ENCODE measurements at places on chromosomes 12 and 14.

- no peak for DNase-seq
These were observed 4.7 kb downstream of the ACVRL1 start for GRCh38 chr12:51911788-51912711.

DNA sequence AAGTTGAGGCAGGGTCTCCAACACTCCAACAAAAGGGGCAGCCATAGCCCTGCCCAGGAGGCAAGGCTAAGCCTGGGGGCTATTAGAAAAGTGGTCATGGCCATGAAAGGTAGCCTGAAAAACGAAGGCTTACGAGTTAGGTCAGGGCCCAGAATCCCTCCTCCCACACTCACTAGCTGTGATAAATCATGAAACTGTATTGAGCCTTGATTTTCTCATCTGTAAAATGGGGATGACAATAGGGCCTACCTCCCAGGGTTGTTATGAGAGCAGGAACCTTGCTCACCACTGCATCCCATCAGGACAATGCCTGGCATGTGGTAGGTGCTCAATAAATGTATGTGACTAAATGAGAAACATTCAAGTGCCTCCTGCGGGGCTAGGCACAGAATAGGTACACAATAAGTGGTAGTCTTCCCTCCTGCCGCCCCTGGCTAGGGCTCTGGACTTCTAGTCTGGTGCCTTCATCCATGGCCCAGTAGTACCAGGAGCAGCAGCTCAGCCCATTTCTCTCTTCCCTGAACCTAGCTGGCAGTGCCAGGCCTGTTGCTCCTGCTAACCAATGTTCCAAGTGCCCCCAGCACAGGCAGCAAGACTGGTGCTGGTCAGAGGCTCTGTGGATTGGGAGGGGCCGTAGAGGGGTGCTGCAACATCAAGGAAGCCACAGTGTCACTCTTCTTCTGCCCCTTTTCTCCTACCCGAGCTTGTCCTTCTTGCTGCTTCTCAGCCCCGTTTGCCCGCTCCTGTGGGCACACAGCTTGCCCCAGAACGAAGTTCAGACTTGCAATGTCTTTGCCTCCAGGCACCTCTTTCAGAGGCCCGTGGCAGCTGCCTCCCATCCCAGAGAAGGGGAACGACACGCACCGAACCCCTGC lies 7.8 kb downstream of the PGF start:
- no peak for DNase-seq

- DNase-seq: no peak
These were observed 26.3 kb upstream of the CD69 start for GRCh38 chr12:9786726-9787717.

DNA sequence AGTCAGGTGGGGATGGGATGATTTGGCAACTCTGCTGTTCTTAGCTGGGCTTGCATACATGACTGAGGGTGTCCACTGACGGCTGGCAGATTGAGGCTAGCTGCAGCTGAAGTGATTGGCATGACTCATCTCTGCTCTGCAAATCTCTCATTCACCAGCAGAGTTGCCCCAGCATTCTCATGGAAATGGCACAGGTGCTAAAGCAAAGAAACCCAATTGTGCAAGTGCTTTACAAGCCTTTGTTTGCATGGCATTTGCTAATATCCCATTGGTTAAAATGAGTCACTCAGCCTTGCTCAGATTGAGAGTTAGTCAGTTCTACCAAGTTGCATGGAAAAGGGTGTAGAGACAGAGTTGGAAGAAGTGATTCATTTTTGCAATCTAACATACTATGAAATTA lies 389.7 kb upstream of the FAR2 start:
- DNase-seq: no peak

DNA sequence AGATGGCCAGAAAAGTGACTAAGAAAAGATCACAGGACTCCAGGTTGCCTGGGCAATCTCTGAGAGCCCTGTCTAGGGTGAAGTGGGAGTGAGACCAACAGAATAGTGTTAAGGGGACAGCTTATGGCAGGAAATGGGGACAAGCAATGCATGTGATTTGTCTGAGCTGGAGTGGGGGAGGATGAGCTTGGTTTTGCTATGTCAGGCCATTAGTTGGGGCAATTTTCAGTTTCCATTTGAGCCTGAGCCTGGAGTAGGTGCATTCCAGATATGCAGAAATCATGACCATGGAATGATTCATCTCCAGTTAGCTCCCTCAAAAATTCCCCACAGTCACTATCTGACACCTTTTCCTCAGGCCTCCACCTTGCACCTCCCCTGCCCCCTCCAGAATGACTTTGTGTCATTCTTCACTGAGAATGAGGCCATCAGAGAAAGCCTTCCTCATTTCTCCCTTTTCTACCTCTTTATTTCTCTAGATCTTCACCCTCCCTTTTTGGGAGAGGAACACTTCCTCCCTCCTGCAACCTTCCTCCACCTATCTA lies 150.9 kb upstream of the PLEKHG7 start:
- DNase-seq: no peak

GRCh38 chr14:87797001-87797400 lies 196.0 kb downstream of the GALC start:
- DNase-seq: no peak

GRCh38 chr12:131773582-131774221 lies 54.5 kb upstream of the MMP17 start:
- no peak for DNase-seq

GRCh38 chr12:12642916-12643315 lies 31.2 kb downstream of the CREBL2 start:
- no peak for DNase-seq

GRCh38 chr12:13032164-13032563 lies 12.0 kb upstream of the FAM234B start:
- no peak for DNase-seq

GRCh38 chr12:88896958-88897357 lies 316.7 kb upstream of the KITLG start:
- no peak for DNase-seq

DNA sequence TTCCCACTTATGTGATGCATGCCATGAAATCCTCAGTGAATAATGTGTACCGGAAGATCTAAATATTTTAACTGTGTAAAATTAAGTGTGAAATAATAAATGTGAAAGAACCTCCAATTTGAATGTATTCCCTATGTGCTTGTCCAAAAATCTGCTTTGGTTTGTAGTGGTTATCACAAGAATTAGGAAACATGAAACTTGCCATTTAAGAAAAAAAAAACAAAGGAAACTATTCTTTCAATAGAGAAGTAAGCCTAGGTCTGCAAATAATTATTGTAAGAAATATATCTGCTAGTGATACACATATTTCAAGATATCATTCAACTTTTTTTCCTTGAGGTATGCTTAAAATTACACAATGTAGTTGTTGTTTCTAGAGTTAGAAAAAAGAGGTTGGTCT lies 500.4 kb downstream of the SLC6A15 start:
- DNase-seq: no peak

DNA sequence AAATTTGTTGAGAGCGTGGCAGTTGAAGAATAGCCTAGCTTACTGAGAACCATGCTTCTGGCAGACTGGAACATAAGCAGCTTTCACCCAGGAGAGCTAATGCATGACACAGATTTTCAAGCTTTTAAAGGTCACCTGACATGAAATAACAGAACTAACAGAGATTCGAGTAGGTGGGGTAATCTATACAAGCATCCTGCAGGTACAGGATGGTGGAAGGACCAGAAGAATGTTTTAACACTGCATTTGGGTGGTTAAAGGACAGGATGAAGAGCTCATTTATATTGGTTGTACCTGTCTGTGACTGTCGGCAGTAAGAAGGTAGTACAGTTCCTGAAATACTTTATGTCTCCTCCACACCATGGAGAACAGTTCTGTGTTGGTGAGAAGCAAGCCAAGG lies 8.9 kb downstream of the PELI2 start:
- no peak for DNase-seq

GRCh38 chr12:71838231-71838630 lies 1.3 kb upstream of the TBC1D15 start:
- no peak for DNase-seq

DNA sequence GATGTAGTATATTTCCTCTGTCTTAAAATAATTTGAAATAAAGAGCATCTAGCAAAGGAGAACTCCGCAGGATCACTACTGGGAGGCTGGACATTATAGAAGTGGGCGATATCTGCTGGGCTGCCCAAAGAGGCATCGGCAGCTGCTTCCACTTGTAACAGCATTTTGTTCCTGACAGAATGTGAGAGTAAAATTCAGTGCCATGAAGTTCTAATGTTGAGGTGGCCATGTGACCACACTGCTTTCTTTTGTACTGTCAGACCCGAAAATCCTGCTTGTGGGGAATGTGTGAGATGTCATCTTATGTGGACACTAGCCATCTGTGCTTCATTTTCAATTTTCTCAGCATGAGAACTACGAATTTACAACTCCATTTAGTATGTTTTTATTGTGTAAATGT lies 151.9 kb downstream of the ACSS3 start:
- DNase-seq: no peak

DNA sequence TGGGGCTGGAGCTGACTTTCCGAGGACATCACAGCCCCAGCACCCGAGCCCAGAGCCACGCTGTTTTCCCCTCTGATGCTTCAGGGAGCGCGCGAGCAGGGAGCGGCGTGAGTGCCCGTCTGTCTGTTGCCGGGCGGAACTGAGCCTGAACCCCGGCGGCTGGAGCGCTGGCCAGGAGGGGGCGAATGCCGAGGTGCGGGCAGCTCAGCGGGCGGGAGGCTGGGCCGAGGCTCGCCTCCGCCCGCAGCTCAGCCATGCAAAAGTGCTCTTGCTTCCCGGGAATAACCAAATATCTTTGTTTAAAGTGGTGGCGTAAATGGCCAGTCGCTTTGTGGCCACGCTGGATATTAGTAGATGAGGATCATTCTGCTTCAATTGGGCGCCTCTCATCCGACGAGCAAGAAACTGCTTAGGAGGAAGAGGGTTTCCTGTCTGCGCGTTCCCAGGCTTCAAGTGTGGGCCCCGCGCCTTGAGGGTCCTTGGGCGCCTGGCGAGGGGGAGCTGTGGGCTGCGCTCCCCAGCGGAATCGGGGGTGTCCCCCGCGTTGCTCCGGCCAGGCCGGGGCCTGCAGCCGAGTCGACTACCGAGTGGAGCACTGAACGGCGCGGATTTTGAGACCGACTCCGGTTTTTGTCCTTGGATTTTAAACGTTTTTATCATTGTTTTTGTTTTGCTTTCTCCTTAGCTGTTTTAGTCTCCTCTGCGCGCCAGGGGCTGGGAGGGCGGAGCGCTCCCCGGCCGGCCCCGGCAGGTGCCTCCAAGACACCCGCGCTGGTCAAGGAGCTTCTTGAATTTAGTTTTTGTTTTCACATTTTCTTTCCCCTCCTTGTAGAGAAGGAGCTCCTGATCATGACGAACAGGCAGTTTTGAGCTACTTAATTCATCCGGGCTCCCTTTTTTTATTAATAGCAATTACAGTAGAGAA lies 831 bp upstream of the NKX2-1 start:
- no peak for DNase-seq
